CMK (cell line): ENCODE measurements at places on chromosomes 5 and 9.

GRCh38 chr9:92071634-92072033 is 43.6 kb downstream of the SPTLC1 start:
- DNase-seq, result no peak

DNA sequence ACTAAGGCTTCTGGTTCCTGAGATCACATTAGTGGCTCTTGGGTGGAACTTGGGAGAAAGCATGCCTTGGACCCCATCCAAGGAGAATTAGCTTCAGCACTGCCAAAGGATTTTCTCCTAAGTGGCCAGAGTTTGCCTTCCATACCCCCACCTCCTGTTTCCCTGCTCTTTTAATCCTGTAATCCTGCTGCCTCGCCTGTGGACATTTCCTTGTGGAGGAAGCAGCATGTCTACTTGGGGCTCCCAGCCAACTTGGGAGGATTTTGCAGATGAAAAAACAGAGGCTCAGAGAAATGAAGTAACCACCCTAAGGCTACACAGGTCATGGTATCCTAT is 1.6 kb downstream of the ARSI start:
- DNase-seq, result no peak

GRCh38 chr5:132898094-132898493 is 24.6 kb downstream of the LEAP2 start:
- no peak for DNase-seq

DNA sequence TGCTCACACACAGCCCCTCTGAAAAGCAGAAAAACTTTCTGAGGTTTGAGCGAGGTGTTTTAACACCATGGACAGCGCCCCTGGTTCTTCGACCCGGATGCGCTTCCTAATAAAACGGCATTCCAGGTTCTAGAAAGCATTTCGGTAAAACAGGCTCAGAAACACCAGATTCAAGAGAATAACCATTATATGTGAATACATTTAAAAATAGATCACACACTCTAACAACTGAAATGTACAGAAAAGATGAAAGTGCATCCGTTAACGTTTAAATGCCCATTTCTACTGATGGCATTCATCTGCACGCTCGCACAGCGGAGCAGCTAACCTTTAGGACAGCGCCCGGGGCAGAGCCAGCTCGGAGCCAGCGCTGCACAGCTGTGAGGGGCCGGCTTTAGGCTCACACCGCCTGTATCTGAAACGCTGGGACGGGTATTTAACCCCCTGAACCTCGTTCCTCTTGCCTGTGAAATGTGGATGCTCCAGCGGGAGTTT is 26.3 kb upstream of the TENT4A start:
- DNase-seq, result no peak

DNA sequence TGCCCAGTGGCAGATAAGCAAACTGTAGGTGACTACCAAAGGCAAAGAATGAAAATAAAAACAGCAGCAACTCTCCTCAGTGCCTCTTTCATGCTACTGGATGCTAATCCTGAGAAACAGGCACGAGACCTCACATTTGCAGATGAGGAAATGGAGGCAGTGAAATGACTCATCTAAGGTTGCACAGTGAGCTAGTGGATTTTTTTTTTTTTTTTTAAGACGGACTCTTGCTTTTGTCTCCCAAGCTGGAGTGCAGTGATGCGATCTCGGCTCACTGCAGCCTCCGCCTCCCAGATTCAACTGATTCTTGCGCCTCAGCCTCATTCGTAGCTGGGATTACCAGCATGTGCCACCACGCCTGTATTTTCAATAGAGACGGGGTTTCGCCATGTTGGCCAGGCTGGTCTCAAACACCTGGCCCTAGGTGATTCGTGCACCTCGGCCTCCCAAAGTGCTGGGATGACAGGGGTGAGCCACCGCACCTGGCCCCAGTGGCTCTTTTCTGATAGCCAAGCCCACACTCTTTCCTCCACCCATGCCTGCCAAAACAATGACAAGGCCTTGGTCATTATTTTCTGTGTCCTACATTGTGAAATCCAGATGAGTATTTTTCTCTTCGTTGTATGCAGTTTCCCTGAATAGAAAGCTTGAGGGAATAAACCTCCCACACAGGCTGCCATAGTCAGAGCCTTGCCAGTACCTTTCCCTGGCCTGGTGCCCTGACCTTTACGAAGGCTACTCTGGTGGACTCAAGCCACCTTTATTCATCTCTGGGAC is 19.2 kb downstream of the DOCK2 start:
- no peak for DNase-seq

- DNase-seq, result no peak
Measured at GRCh38 chr5:107669096-107670031, 1.4 kb downstream of the EFNA5 start.

DNA sequence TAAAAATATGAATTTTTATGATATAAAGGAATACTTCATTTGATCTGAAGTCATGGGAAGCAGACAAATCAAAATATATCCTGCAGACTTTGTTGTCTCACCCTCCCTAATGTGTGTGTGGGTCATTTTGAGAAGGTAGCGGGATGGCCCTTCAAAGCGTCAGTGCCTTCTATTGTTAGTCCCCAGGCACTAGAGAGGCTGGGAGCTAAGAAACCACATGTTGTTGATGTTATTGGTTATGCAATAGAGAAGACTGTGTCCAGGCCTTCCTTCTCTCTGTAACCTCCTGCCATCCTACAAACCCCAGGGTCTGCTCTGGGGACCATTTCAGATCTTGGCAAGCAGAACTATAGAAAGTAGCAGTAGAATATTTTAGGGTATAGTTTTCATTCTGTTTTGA is 94.7 kb downstream of the NLN start:
- no peak for DNase-seq

DNA sequence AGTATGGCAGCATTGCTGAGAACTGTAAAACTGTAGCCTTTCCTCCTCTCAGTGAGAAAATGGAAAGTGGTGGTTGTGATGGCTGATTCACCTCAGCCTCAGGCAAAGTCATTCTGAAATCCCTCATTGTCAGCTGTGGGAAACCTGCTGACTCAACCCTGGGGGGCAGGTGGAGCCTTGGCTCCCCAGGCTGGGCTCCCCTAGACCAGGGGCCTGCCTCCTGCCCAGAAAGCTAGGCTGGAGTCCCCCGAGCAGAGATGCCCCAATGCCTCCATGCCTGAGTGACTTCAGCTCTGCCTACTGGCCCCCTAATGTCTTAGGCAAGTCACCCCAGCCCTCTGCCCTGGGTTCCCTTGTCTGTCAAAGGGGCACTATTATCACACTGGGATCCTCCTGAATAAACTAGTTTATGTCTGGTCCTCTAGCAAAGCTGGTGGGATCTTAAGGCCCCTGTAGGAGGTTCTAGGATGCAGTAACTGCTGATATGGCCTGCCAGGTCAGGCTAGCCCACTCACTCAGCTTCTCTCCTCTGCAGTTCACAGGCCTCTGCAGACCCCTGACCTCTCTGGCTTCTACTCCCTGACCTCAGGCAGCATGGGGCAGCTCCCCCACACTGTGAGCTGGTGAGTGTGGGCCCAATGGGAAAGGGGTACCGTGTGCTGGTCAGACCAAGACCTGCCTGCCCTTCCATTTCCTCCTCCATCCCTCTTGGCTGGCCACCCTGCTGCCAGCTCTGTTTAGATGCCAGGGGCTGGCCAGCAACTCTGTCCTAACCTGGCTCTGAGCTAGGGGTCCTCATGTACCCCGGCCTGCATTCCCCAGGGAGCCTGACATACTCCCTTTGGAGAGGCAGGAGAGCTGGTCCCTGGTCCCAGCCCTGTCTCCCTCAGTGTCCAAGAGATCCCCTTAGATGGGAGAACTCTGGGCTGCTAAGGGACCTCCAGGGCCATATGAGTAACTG is 24.2 kb downstream of the TCF7 start:
- no peak for DNase-seq

DNA sequence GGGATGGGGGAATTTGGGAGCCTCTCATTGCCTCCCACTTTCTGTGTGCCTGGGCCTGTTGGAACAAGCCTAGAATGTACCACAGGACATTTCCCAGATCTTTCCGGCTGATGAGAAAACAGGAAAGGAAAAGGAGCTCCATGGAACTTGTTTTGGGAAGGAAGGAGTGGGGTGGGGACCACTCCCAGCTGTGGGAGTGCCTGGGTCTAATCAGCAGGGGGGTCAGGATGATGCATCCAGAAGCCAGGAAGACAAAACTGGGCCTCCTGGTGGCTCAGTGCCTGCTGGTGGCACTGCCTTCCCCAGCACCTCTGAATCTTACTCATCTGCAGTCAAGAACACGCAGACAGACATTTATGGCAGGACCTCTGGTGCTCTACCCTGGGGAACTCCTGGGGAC is 2.8 kb downstream of the SMIM33 start:
- DNase-seq, result no peak

DNA sequence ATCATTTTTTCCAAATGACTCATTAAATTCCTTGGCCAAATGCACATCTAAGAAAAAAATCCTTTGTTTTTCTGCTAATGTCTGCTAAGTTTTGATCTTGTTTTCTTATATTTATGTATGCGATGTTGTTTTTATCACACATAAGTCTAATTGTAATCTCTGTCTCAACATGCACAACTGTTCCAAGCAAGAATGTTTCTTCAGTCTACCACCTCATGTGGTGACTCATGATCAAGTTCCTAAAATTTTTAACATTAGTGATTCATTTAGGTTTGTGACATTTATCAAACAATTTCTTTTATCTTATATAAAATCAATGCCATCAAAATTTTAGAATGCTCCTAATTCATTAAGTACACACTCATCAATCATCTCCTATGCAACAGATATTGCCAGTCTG is 763.9 kb upstream of the FAM174A start:
- DNase-seq, result no peak

DNA sequence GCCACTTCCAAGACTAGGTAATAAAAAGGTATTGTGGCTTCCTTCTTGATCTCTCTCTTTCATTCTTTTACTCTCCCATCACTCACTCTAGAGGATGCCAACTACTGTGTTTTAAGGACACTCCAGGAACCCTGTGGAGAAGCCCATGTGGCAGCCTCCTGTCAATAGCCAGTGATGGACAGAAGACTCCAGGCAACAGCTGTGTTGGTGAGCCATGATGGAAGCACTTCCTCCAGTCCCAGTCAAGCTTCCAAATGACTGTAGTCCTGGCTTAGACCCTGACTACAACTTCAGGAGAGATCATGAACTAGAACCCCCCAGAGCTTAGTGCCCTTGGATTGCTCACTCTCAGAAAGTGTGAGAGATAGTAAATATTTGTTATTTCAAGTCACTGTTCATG is 123.9 kb downstream of the PPP2R2B start:
- no peak for DNase-seq

DNA sequence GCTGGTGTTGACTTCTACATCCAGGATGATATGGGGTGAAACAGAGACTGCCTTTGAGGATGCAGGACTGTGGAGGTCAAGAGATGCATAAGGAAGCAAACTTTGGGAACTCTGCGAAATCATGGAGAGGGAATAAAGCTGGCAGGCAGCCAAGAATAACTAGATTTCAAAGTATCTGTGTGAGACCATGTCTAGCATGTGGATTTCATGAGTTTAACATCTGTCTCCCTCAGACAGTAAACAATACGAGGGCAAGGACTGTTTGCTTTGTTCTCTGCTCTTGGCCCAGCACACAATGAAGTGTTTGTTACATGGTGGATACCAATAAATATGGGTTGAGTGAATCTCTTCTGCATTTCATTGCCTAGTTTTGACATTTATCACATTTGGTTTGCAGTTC is 71.3 kb downstream of the RASEF start:
- DNase-seq, result no peak

DNA sequence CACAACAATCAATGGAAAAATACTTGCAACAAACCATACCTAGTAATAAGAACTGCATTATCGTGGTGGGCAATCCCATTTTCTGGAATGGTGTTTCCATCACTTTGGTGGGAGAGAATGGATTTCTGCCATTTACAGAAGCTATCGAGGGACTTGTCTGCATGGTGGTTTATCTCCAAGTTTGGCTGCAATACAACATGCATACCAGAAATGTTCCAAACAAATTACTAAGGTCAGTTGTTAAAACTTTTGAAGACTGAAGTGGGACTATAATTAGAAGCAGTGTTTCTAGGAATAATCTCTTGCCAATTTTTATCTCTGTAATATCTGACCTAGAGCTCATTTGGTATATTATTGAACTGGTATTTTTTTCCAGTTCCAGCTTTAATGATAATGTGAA is 30.3 kb downstream of the ADAMTS6 start:
- DNase-seq, result no peak

GRCh38 chr5:93887678-93888077 is 146.3 kb upstream of the POU5F2 start:
- DNase-seq, result no peak

- no peak for DNase-seq
Measured at GRCh38 chr5:156589946-156590216, 260.2 kb upstream of the PPP1R2B start.

GRCh38 chr5:141850244-141850768 is 27.9 kb downstream of the PCDH1 start:
- no peak for DNase-seq

DNA sequence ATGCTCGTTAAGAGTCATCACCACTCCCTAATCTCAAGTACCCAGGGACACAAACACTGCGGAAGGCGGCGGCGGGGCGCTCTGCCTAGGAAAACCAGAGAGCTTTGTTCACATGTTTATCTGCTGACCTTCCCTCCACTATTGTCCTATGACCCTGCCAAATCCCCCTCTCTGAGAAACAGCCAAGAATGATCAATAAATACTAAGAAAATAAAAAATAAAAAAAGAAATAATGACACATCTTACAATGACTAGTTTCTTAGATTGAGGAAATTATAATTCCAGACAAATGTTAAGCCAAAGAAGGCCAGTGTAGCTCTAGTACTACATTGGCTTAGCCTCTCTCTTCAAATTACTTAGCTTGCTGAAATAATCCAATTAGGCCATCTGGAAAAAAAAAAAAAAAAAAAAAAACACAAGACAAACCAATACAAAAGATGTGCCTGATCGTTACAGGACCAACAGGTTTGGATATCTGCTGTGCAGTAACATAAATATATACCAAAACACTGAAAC is 58.0 kb downstream of the ANXA2R start:
- peak; percentile 20 for DNase-seq

DNA sequence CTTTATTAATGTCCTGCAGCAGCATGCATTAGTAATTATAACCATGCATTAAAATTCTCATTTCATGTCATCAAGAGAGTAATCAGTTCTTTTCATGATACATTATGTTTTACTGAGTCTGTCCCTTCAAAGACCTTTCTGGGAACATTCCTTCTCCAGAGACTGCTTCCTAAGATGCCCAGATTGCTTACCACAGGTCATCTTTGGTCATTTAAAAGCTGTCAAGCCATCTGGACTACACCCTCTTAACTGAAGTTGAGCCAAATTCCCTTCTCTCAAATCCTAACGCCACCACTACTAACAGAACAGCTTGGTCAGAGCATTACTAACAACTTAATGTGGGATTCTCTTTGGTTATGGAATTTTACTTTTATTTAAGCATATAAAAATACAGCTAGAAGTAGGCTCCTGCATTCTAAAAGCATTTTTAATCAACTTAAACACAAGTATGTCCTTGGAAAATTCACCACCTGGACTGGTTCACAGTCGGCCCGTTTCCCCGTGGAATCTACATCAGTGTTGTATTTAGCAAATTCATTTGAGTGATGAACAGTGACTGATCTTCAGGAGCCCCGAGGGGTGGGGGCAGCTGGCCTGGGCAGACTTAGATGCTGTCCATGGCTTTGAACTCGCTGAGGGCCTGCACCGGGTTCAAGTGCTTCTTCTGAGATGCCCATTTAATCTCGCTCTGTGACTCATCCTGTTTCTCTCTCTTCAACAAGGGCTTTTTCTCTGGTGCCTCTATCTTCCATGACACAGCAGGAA is 92.8 kb upstream of the CCDC112 start:
- no peak for DNase-seq

GRCh38 chr5:172428224-172429166 is 25.8 kb downstream of the SH3PXD2B start:
- no peak for DNase-seq
